Stimulated activated CD4-positive, alpha-beta T cell treated with anti-CD3 and anti-CD28 coated beads, Interleukin-4, amount 100 ng/mL, for 4 hours (primary cell): ENCODE measurements at places on chromosomes 3 and 15.

DNA sequence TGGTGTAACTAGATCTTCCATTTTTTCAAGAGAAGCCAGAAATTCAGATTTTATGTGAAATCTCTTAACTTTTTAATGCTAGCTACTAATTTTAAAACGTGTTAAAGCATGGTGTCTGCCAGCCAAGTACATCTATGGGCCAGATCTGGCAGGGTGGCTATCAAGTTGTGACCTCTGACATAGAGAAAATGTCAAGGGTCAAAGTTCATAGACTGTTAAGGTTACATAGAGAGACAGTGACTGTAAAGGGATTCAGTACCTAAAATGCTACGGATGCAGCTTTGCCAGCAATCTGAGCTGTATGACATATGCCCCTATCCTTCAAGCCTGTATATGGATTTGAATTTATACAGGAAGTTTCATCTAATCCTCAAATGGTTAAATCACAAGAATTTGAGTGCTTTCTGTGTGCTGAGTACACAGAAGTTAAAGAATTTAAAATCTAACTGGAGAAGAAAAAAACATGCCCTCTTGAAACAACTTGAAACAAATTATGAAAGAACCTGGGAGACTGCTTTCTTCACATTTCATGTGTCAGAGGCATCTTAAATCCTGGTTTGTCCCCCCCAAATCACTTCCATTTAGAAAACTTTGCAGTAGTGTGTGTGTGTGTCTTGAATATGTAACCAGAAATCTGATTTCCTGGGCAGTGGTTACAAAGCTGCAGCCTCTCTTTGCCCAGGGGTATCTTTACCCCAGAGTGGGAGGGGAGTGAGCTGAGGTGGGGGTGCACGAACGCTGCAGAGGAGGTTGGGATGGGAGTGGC lies 895 bp upstream of the ARHGAP31 start:
- no peak for DNase-seq

DNA sequence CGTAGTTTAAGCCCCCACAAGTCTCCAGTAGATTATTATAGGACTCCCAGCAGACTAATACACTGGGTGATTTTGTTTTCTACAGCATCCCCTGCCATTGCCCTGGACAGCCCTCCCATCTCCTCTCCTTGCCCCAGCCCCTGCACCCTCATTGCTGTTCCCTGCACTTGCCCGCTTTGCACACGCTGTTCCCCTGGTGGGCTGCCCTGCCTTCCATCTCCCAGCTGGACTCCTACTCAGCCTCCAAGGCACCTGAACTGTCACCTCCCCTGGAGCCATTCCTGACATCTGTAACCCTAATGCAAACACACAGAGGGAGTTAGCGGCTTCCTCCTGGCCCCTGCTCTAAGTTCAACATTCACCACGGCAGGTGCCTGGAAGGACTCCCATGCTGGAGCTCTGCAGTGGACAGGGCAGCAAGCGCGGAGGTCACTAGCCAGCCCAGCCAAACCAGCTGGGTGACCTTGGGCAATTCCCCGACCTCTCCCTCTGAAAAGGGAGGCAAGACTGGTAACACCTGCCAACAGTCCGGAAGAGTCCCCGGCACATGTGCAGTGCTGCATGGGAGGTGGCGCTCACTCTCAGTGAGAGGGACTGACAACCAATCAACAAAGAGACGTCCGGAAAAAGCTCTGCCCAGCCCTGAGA lies 38.8 kb upstream of the IQSEC1 start:
- no peak for DNase-seq

DNA sequence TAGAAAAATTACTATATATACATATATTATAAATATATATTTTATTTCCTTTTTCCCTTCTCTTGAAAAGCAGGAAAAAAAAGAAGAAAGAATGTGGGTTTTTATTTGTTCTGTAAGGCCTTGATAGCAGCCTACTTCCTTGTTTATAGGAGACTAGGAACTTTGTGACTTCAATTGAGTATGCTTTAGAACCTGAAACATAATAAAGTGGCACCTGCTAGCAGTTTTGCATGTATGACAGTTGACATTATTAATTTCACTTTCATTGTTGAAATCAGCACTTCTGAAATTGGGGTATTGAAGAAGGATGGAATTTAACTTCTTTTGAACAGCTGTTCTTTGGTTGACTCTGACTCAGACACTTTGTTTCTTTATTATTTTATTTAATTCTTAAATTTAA lies 56.9 kb downstream of the GLCE start:
- no peak for DNase-seq

DNA sequence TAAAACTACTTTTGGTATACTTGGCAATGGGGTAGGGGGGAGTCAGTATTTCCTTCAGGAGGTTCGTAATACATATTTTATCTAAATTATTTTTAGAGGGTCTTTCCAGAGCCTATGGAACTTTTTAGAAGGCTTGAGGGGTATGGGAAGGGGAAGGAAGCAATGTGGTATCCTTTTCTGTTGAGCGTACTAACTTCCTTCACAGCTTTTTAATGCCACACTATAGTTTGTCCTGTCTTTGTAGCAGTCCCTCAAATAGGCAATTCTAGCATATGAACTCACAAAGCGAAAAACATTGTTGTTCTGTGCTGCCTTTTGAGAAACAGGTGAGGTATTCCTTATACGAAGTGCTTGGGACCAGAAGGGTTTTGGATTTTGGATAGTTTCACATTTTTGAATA lies 22.3 kb upstream of the P2RY13 start:
- DNase-seq, result no peak

DNA sequence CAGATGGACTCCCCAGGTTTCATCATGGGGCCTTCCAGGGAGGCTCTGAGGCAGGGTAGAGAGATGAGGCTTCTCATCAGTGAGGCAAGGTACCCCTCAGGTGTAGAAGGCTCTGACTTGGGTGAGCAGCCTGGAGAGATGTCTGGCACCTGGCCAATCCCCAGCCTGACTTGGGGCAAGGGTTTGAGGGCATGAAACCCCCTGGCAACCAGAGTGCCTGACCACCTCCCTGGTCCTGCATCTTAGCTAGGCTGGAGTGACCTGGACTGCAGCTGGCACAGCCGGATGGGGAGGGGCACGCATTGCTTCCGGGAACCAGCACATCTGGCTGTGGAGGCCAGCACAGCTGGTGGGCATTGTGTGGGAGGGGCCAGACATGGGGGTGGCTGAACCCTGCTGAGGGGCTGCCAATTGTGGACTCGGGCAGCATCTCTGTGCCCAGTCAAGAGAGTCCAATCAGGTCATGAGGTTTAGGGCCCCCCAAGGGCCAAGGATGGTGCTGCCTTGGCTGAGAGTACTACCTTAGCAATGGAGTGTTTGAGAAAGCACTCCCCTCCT lies 1.9 kb downstream of the ZBTB47 start:
- DNase-seq, result no peak

DNA sequence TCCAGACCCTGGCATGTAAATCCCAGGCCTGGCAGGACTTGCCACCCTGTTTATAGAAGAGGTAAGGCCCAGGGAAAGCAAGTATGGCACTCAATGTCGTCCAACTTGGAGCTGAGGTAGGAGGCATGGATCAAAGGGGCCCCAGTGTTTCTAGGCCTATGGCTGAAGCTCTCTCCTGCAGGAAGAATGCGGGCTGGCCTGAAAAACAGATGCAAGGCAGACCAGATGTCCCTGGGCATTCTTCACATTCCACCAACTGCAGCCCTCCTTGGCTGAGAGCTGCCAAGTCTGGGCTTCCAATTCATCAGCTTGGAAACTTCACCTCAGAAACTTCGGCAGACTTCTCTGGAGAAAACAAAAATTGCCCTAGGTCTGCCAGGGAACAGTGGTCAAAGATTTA lies 22.2 kb downstream of the MESD start:
- no peak for DNase-seq

GRCh38 chr15:79084308-79084968 lies 6.1 kb downstream of the RASGRF1 start:
- no peak for DNase-seq

GRCh38 chr3:53104762-53105161 lies 25.5 kb downstream of the RFT1 start:
- no peak for DNase-seq

- no peak for DNase-seq
Measured at GRCh38 chr3:44762170-44762677, 630 bp downstream of the KIF15 start.

- no peak for DNase-seq
Measured at GRCh38 chr3:181174022-181174421, 184.5 kb upstream of the DNAJC19 start.

GRCh38 chr3:39808467-39809180 lies 785 bp upstream of the MYRIP start:
- no peak for DNase-seq

- DNase-seq, result no peak
Measured at GRCh38 chr15:88747111-88747510, 56.1 kb upstream of the ACAN start.

DNA sequence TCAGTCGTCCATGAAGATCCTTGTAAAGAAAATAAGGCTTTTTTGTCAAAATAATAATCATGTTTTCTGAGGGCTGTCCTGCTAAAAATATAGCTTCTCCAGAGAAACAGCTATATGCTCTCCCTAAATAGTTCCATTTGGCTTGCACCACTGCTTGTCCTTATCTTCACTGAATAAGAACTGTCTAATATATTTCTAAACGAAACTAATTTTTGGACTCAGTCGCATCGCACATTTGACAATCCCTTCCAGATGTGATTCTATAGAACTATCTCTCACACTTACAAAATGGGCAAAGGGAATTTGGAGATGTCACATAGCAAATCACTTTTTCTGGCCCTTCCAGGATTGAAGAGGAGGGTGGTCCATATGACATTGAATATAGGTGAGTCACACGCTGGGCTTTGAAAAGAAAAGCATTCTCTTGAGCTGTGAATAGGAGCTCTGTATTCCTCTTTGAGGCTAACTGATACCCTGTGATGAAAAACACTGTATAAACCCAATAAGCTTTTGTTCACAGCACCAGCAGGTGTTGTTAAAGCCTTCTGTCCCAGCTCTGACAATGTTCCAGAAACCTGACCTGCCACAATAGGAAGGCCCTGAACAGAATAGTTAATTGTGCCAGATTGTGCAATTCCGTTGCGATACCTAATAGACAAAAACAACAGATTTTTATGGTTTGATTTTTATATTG lies 1144.2 kb downstream of the ROBO2 start:
- DNase-seq, result no peak

DNA sequence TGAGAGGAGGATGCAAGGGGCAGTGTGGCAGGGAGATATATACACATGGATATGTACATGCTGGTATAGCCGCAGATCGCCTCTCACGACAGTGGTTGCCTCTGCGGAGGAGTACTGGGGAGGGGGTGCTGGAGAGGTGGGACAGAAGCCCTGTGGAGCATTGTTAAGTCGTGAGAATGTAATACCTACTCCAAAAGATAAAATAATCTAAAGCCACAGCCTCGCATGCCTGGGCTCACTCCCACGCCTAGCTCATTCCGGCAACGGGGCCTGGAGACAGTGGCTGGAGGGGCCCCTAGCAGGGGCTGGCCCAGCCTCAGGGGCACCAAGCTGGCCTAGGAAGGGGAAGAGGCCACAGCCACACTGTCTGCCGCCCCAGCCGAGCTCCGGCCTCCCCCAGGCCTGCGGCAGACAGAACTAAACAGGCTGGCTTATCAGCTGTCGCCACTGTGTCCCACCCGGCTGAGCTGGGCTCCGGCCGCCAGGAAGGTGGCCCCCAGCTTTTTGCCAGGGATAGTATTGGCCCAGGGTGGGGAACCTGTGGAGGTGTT lies 65.1 kb upstream of the LCTL start:
- DNase-seq, result no peak

- no peak for DNase-seq
Measured at GRCh38 chr15:39581793-39582285, 960 bp downstream of the THBS1 start.

DNA sequence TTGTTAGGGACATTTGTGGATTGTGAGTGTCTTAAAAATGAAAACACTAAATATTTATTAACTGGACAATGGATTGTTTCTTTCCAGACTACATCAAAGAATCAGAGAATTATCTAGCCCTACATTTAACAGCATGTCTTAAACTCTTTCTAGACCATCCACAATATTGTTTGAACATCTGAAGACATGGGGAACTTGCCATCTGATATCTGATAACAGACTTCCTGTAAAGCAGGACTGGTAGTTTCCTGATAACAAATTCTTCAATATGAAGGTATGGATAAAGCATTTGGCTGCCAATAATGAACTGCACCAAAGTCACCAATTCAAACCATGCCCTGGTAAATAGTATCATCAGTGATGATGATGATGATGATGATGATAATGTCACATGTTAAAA lies 26.2 kb upstream of the HACD2 start:
- no peak for DNase-seq

DNA sequence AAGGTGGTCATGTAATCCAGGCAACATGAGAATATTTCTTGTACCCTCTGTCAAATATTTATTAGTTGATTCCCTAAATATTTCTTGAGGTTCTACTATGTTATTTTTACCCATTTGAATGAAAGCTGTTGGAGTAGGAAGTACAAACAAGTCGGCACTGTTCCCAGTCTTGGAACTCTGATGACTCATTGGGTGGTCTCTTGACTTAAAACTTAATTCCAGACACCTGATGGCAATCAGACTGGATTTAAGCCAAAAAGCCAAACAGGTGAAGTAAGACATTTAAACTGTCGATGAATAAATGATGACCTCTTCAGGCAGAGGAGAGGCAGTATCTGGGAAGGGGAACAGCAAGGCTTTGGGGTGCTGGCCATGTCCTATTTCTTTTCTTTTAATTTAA lies 22.8 kb downstream of the C2CD4A start:
- no peak for DNase-seq

- no peak for DNase-seq
Measured at GRCh38 chr3:194197981-194198695, 62.2 kb downstream of the HES1 start.

DNA sequence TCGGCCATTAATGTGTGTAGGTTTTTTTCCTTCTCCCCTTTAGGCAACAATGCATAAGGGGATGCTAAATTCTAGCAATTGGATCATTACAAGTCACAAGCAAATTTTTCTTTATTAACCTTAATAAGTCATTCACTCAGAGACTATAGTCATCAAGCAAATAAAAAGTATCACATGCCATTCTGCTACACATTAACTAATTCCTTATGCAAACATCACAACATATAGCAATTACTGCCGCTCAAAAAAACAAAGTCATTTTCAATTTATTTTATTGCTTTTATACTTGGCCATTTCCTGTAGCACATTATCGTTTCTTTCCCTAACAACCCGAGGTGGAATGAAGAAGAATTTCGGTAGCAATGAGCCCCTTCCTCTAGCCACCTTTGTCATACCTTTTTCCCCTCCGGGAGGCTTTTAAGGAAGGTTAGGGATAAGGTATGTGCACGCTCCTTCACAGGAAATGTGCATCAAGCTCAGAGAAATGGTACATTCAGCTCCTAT lies 421.2 kb downstream of the TIGIT start:
- DNase-seq, result no peak

- no peak for DNase-seq
Measured at GRCh38 chr15:53404930-53405493, 354.5 kb downstream of the WDR72 start.

DNA sequence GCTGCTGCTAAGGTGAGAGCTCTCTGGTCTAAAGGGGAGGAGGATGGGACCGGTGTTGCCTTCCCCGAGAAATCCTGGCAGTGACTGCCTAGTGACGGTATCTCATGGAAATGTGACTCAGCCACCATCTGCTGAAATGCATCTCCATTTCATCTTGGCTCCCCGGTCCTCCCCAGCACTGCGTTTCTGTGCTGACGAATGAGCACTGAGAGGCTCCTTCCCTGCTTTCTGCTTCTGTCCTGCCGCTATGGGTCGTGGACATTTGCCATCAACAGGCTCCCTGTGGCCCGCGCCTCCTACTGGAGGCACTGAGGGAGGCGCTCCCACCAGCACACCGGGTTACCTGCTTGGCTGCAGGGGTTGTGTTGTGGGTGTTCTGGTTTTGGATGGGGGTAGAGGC lies 13.5 kb upstream of the SEC13 start:
- DNase-seq, result no peak
